ENCODE measurements at places on chromosomes 12 and 14. TPM values are rescaled to one million over a fixed set of nuclear protein-coding genes. Genes with fewer than 3 reads are reported as not detected.

The HELB gene
- 0.48 TPM for polyA plus RNA-seq

The NOXRED1 gene
- polyA plus RNA-seq, result 0.09 TPM

The TNFAIP2 gene
- 46.7 TPM for polyA plus RNA-seq

The ADGRD1 gene
- polyA plus RNA-seq, result 50.0 TPM

GRCh38 chr12:88242571-88242925 lies 100.4 kb downstream of the TMTC3 start:
- no peak for DNase-seq

- DNase-seq, result no peak
Observed at GRCh38 chr12:56358836-56359532, 923 bp downstream of the STAT2 start.

GRCh38 chr12:116657921-116658495 lies 79.9 kb downstream of the SPRING1 start:
- no peak for DNase-seq

GRCh38 chr12:98816720-98817119 lies 171.6 kb downstream of the APAF1 start:
- DNase-seq, result no peak

DNA sequence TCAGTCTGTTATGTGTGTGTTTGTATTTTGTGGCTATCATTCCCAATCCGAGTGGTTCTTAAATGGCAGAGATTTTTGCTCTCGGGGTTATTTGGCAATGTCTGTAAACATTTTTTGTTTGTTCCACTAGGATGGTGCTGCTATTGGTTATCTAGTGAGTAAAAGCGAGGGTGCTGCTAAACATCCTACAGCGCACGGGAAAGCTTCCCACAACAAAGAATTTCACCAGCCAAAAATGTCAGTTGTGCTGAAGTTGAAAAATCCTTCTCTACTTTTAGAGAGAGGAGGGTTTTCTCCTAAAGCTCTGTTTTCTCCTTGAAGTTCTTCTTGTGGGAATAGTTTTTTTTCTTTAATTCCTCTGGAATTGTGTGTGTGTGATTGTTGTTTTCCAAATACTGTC lies 2.4 kb downstream of the EXD2 start:
- DNase-seq, result no peak

- no peak for DNase-seq
Observed at GRCh38 chr12:46892887-46893286, 67.1 kb upstream of the SLC38A4 start.

DNA sequence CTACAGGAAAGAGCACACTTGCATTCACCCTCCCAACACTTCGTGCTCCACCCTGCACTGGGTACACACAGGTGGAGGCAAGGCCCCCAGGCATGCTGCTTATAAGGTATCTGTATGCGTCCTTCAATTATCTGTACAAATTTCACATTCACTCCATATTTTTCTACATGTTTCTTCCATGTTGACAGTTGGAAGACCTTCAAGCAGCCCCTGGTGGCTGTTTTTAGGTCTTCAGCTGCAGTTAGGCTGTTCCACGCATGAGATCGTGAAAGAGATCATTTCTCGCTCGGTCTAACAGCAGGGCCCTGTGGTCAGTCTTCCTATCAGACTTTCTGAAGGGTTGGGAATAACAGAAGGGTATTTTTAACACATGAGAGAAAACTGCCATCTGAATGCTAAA lies 47.1 kb downstream of the PLXNC1 start:
- DNase-seq, result no peak

GRCh38 chr12:26520869-26521268 lies 312.1 kb downstream of the ITPR2 start:
- DNase-seq, result no peak

- no peak for DNase-seq
Observed at GRCh38 chr12:18071336-18071735, 18.7 kb downstream of the RERGL start.

DNA sequence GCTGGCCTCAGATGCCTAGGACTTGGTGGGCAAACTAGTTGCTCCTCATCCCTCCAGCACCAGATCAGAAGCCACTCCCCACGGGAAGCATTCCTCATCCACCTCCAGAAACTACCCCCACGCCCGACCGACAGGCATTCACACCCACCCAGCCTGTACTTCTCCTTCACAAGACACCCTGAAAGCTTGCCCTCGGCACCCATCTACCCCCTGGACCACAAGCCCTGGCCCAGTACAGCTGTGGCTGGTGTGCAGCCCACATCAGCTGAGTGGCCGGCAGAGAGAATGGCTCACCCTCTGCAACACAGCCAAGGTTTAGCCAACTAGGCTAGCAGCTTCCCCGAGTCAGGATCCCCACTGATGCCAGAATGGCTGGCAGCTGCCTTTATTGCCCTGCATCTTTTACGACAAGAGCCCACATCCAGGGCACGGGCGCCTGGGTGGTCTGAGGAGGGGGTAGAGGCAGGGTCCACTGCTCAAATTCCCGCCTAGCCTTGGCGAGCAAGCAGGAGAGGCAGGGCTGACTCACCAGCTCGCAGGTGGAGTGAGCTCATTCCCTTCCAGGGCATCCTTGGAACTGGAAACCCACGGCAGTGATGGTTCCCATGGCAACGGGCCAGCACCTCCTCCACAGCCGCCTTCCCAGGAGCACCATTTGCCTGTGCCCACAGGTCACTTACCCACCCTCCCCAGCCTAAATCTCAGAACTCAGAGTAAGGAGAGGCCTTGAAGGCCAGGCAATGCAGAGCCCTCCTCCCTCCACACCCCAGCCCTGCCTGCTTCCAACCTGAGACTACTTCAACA lies 17.1 kb downstream of the ACTN1 start:
- DNase-seq, result no peak

GRCh38 chr14:69612014-69612782 lies 802 bp downstream of the SUSD6 start:
- DNase-seq, result peak; percentile 70

- DNase-seq, result no peak
Observed at GRCh38 chr14:87111126-87111525, 881.9 kb downstream of the GALC start.

DNA sequence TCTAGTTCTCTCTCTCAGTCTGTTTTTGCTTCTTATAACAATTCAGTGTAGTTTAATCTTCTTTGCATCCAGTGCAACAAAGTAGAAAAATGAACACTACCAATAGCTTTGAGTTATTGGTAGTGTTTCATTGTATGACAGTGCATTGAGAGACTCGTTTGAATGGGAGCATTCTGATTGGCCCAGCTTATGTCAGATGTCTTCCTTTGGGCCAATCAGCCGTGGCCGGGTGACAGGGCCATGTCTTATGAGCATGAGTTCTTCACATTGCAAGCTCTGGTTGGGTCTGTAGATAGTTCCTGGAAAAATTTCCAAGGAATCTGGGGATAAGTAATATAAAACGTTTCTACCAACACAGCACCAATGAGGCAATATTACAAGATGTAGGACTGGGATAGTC lies 36.5 kb downstream of the GYS2 start:
- DNase-seq, result no peak

DNA sequence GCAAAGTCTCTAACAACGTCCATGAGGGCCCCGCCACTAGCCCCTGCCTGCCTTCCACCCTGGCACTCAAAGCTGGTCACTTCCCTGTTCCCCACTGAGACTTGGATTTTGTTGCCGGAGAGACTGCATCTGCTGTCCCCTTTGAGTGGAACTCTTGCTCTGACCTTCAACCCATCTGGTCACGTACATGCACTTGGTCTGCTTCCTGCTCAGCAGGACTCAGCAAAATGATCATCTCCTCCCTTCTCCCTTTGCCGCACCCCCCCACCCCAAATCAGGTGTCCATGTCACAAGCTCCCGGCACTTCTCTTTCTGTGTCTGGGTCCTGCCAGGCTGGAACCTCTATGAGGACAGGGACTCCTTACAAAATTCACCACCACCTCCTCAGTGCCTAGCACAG lies 180.9 kb downstream of the CHST11 start:
- no peak for DNase-seq

All from right cardiac atrium (tissue), 5 donors.